ENCODE measurements at places on chromosomes 16 and 17.

DNA sequence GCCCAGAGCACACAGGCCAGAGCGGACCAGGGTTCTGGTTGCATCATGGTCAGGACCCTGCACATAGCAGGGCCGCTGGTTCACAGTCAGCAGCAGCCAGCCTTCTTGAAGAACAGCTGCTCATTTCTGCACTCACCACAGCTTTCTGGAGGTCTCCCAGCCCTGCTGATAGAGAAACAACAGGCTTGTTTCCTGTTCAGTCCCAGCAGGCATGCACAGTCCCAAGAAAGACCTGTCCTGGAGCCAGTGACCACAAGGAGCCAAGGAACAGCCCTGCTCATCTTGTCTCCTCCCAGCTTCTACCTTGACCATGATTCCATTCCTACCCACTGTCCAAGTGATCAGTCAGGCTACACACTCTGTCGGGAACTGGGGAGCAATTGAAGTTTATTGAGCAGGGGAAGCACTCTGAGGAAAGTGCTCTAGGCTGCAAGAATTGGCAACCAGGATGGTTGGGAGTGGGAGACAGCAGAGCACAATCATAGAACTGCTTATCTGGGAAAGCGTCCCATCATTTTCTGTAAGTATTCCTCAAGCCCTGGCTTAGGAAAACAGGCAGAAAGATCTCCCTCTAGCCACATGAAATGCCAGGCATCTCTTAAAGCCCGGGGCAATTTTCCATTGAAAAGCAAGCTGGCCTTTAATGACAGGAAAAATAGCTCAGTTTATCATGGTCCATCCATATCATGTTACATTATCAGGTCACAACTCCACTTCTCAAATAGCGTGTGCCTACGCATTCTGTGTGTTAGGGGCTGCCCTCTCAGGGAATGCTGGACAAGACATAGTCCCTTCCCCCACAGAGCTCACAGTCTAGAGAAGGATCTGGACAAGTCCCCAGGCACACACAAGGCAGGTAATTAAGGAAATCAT is 155.4 kb upstream of the FOXF1 start:
- DNase-seq: no peak

DNA sequence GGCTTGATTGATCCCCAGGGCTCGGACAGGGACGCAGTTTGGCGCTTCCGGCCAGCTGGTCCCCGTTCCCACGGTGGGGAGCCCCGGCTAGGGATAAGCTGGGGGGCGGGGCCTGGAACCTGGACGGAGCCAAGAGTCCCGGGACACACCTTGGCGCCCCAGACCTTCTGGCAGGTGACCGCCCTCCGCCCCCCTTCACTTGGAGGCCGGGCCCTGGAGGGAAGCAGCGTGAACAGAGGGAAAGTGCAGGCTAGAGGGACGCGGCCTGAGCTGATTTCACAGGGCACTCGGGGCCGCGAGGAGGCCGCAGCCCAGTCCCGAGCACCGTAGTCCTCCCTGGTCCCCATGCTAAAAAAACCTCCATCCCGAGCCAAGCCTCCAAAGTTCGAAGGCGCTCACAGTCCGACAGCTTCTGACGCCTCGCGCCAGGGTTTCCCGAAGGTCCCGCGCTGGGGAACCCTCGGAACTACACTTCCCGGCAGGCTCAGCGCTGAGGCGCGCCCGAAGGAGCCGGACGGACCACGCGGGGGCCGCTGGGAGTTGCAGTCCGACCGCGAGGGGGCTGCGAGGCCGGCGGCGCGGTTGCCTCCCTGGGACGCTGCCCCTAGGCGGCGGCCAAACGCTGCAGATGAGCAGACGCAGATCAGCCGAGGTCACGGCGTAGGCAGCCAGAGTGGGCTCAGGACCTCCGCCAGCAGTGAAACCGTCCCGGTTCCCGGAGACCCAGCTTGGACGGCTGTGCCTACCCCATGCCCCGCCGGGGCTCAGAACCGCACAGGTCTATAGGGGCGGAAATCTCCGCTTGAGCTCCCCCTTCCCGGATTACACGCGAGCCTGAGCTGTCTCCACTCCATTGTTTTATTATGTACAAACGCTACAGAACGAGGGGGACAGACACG is at the start of gene TBX6:
TBX6 (minus strand) TSS at position 451 of the 899 bp plus-strand sequence. CDS start 731 bp downstream, outside the sequence.
- DNase-seq: peak; percentile 91

DNA sequence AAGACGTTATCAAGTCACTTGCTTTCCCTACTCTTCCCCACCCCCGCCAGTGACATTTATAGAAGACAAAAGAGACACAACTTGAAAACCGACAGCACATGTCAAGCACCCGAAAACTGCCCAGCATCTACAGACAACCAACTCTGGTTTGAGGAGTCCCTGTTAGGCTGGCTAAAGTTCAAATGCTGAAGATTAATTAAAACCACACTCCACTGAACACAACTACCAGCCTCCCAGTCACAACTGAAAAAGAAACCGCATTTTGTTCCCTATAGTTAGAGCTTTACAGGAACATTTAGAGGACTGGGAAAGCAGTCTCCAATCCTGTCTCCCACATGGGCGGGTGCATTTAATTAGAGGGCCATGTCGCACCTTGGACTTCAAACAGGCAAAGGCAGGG is 73.0 kb upstream of the COX10 start:
- no peak for DNase-seq

DNA sequence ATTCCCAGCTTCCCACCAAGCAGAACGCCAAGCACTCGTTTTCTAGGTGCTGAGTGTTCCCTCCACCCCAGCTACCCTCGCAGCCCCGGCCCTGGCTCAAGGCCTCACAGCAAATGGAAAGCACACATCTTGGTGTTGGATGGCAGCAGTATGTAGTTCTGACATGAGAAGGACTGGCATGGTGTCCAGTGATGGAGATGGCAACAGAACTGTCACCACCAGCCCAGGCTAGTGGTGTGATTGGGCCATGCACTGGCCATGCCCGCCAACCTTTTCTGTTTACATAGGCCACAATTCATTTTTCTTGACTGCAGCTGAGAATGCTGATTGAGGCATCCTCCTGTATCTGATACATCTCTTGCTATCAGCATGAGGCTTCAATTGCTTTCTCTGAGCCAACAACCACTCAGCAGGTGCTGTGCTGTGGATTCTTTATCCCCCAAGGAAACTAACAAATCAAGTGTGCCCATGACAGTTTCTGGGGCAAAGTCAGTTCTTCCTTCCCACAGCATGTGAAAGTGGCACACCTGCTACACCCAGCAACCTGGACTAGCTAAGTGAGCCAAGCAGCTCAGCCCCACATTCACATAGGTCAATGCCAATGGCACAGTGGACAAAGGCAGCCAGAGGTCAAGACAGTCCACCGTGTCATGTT is 3.8 kb downstream of the SLC12A4 start:
- no peak for DNase-seq

- no peak for DNase-seq
These were observed 390 bp downstream of the SEZ6L2 start for GRCh38 chr16:29898804-29899515.

GRCh38 chr17:48960834-48961515 is 7.4 kb downstream of the GIP start:
- no peak for DNase-seq

GRCh38 chr17:60391471-60392041 is 377 bp downstream of the USP32 start:
- DNase-seq: no peak

GRCh38 chr17:82949984-82950383 is 110.2 kb upstream of the ZNF750 start:
- DNase-seq: no peak

- DNase-seq: no peak
These were observed 100.5 kb downstream of the CYB561 start for GRCh38 chr17:63345611-63346010.

GRCh38 chr17:29461483-29462206 is 71.5 kb downstream of the TAOK1 start:
- no peak for DNase-seq

GRCh38 chr17:68674029-68674925 is 73.1 kb upstream of the FAM20A start:
- DNase-seq: no peak

DNA sequence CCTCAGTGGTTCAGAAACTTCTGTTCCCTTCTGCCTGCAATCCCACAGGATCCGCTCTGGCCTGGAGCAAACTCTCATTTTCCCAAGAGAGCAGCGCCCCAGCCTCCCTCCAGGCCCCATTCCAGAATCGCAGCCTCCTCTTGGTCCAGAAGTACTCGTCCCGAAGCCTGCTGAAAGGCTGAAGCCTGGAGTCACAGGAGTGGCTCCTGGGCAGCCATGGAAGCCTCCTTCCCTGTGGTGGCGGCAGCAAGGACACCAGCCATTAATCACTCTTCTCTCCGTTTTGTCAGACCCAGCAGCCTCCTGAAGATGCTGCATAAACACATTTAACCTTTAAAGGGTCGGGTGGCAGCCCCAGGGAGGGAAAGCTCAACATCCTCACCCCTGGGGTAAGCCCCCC is 66.9 kb upstream of the TNRC6C start:
- DNase-seq: no peak

DNA sequence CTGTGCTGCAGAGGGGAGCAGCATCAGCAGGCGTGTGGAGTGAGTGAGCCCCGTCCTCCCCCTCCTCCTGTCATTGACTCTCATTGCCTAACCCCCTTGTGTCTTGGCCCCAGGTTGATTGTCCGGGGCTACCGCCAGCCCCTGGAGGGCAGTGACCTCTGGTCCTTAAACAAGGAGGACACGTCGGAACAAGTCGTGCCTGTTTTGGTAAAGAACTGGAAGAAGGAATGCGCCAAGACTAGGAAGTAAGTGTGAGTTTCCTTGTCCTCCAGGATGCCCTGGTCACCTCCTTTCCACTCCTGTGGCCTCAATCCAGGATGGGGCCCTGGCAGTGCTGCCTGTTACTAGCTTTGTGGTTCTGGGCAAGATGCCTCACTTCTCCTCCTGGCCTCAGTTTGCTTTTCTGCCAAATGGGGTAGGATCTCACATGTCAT is 87.0 kb downstream of the ABCC1 start:
- DNase-seq: no peak

GRCh38 chr17:40089077-40089895 is 11.1 kb downstream of the NR1D1 start:
- no peak for DNase-seq

GRCh38 chr16:71540-72401 is 660 bp downstream of the RHBDF1 start:
- no peak for DNase-seq

DNA sequence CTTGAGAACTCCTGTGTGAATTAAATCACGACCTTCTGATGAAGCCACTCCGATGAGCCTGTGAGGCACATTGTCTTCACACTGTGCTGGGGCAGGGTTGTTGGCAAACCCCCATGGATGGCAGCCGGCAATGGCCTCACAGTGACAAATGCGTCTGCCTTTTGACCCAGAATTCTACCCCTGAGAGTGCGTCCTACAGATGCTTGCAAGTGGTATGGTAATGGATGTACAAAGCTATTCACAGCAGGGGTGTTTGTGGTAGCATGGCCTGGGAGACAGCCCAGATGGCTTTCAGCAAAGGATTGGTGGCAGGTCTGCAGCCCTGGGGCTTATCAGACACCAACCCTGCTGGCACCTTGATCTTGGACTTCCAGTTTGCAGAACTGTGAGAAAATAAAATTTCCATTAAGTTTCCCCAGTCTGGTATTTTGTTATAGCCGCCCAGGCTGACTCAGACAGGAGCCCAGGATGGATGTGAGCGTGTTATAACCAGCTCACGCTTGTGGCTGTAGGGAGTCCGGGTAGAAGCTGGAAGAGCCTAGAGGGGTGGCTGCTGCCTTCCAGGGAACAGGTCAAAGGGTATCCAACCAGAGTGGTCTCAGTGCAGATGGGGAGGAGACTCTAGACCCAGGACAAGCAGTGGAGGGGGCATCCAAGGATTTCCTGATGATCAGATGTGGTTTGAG is 10.1 kb downstream of the AFMID start:
- DNase-seq: no peak

DNA sequence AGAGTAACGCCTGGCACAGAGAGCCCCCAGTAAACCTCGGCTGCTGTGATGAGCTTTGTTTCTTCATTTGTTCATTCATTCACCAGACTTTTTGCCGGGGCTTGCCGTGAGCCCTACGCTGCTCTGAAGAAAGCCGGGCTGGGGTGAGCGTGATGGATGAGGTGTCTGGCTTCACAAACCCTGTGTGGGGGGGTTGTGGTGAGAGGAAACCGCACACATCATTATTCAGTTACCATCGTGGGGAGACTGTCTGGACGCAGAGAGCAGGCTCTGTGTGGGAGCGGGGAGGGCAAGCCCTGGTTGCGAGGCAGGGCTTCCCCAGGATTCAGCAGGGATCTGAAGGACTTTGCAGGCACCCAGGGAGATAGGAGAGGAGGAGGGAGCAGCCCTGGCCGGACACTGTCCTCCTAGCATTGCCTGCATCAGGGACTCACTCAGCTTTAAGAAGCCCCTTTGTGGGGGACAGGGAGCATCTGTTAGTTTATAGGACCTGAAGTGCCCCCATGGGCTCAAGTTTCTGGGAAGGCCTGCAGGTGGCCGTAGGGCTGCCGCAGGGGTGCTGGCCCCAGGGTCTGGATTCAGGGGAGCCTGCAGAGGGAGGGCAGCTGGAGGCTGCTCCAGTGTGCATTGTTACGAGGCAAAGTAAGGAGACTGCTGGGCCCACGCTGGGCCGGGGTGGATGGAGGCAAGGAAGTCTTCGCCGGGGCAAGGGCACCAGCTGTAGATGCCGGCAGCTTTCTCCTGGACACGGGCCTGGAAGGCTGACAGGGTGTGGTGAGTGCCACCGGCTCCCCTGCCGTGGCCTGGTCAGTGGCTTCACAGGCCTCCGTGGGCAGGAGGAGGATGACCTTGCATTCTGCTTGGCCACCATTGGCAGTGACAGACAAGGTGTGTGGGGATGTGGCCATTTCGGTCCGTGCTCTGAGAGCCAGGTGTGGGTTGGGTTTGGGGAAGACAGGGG is 334.5 kb downstream of the SEC14L1 start:
- no peak for DNase-seq

GRCh38 chr16:23279721-23280153 is 22.4 kb upstream of the SCNN1B start:
- DNase-seq: no peak

GRCh38 chr17:57104461-57105175 is 19.6 kb downstream of the AKAP1 start:
- no peak for DNase-seq

DNA sequence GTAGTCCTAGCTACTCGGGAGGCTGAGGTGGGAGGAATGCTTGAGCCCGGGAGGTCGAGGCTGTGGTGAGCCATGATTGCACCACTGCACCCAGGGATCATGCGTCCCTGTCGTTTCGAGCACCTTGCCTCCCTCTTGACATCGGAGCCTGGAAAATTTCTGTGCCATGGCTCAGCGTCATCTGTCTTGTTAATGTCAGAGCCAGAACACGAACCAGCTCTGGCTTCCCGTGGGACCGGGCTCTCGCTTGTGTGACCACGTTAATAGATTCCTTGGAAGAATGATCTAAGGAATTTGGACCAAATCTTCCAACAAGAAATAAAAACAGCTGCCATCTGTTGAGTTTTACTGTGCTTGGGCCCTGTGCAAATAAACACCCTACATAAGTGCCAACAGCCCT is 117.7 kb downstream of the ABCC1 start:
- no peak for DNase-seq

DNA sequence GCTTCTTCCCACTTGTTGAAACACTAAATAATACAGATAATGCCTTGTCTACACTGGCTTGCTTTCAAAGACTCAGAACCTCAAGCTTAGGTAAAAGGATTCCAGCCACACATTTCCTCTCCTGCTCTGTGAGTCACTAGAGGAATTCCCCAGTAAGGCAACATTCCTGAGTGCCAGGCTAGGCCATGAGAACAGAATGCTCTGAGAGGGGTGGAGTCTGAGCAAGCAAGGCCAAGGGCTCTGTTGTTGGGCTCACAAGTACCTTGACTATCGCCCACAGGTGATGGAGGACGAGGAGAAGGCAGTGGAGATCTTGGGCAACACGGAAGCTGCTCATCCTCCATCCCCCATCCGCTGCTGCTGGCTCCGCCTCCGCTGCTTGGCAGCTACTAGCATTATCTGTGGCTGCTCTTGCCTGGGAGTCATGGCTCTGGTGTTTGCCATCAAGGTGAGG is 6.7 kb upstream of the PHKG2 start:
- no peak for DNase-seq

- no peak for DNase-seq
These were observed 55.0 kb downstream of the CNGB1 start for GRCh38 chr16:57915811-57916488.

Measured in hematopoietic multipotent progenitor cell treated with erythropoietin and hydrocortisone succinate and interleukin-3 and kit ligand, for 17 days (in vitro differentiated cells).